ENCODE measurements at places on chromosomes 1 and 21.
A peak's percentile ranks its signal among the peaks of the same experiment; 100 is the strongest.

DNA sequence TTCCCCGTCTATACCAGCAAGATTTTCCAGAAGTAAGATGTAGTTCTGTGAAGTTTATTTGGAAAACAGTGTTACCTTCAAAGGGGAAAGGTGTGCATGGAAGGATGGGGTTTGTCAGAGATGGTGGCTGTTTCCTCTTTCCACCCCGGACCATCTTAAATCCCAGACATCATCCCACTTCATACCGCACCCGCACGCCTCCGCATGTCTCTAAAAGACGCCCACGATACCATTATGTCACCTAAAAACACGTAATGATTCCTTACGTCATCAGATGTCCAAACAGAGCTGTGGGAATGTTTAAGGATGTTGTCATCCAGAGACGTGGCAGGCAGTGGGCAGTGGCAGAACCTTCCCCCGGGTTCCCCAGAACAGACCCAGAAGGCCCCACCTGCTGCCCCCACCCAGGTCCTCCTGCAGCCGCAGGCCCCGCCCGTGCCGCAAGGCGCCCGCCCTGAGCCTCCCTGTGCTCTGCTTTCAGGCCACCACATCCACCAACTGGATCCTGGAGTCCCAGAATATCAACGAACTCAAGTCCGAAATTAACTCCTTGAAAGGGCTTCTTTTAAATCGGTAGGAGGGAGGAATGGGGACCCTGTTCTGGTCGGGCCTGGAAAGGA lies 152.2 kb downstream of the PEX14 start:
- no peak for DNase-seq

DNA sequence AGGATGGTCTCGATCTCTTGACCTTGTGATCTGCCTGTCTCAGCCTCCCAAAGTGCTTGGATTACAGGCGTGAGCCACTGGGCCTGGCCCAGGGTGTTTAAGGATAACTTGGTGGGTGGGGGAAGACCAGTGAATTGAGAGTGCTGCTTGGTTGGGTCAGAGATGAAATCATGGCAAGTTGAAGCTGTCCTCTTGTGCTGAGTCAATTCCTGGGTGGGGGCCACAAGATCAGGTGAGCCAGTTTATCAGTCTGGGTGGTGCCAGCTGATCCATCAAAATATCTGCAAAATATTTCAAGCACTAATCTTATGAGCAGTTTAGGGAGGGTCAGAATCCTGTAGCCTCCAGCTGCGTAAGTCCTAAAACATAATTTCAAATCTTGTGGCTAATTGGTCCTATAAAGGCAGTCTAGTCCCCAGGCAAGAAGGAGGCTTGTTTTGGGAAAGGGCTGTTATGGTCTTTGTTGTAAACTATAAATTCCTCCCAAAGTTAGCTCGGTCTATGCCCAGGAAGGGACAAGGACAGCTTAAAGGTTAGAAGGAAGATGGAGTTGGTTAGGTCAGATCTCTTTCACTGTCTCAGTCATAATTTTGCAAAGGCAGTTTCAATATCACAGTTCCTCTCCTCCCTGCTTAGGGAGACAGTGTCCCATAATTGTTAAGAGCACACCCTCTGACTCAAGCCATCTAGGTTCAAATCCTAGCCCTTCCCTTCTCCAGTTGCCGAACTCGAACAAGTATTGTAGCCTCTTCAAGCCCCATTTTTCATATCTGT lies 66.8 kb upstream of the BACH1 start:
- no peak for DNase-seq

- no peak for DNase-seq
These were observed 15.7 kb downstream of the MAP3K21 start for GRCh38 chr1:233343262-233343661.

GRCh38 chr1:54884135-54884586 lies 2.8 kb downstream of the DHCR24 start:
- DNase-seq = no peak

DNA sequence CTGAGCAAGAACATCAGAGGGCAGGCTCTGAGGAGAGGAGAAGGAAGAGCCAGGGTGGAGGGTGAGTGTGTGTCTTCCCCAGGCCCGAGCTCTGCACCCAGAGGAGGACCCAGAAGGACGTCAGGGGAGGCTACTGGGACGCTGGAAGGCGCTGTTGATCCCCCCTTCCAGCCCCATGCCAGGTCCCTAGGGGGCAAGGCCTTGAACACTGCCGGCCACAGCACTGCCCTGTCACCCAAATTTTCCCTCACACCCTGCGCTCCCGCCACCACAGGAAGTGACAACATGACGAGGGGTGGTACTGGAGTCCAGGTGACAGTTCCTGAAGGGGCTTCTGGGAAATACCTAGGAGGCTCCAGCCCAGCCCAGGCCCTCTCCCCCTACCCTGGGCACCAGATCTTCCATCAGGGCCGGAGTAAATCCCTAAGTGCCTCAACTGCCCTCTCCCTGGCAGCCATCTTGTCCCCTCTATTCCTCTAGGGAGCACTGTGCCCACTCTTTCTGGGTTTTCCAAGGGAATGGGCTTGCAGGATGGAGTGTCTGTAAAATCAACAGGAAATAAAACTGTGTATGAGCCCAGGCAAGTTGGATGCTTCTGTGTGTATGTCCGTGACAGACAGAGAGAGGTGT lies 17.1 kb downstream of the BCAN start:
- no peak for DNase-seq

DNA sequence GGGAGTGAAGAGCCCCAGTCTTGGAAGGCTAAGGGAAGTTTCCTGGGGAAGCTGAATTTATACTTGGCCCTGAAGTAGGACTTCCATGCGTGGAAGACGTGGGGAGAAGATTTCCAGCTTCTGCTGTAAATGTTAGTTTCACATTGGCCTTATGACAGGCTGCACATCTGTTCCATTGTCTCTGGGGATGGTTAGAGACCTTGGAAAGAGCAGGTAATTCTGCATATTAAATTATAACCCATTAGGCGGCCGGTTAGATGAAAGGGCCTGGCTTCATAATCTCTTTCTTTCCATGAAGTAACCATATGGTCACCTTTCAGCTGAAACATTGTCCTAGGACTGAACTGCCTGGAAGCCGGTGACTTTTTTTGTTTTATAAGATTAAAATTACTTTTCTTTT lies 37.5 kb downstream of the DPT start:
- no peak for DNase-seq

DNA sequence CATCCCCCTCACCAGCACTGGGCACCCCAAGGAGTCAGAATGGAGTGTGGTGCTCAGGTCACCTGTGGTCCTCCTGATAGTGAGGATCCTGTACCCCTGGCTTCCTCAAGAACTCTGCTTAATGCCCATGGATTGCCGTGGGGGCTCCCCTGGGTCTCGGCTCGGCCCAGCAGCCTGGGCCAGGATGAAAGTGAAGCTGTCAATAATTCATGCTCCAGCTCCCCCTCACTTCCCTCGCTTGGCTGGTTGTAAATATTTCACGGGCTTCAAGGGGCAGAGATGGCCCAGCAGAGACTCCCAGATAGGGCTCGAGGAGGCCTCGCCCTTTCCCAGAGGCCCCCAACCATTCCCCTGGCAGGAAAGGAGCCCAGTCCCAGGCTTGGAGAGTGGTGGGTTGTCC lies 42.6 kb upstream of the KCNA10 start:
- no peak for DNase-seq

GRCh38 chr1:10696977-10697376 lies 99.5 kb downstream of the CASZ1 start:
- DNase-seq = peak; percentile 32
